ENCODE measurements at places on chromosomes 5 and 9.

GRCh38 chr5:142082182-142082781, 26.3 kb upstream of the NDFIP1 start:
- no peaks in the 10 kb centered on the region for H3K27me3 ChIP-seq
- no peak overlapping the region for H3K27ac ChIP-seq
- H3K4me1 ChIP-seq: no peaks in the 10 kb centered on the region
- DNase-seq: no peak
- H3K36me3 ChIP-seq: no peaks in the 10 kb centered on the region

- 0 out of 2 replicates have a peak, but pooled peaks cover 4% of the 10 kb centered on the region for H3K4me1 ChIP-seq
These were observed 160.8 kb upstream of the IER5L start for GRCh38 chr9:129338724-129339430.

DNA sequence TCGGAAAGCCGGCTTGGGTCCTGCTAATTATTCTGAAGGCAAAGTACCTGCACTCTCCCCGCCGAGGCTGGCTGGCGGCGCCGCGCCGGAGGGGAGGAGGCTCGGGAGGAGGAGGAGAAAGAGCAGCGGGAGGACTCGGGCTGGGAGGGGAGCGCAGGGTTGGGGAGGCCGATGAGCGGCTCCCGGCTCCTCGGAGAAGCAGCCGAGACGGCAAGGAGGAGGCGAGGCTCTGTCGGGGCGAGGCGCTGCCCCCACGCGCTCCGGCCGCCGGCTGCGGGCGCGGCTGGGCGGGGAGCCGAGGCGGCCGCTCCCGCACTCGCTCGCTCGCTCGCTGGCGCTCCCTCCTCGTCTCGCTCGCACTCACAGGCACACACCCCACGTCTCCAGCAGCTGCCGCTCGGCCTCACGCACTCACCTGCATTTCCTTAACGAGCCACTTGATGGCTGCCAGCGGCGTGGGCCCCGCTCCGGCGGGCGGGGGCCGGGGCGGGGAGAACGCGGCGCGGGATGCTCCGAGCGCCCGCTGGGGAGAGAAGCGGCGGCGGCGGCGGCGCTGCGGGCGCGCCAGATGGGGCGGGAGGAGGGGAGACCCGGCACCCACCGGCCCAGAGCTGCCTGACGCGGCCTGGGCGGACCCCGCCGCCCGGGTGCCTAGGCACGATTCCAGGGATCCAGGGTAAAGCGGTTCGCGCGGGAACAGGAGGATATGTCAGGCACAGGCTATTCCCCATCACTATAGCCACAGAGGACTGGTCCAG, at the start of gene PTPRD:
Gene PTPRD (minus strand): TSS at position 362 of the 758 bp plus-strand sequence.
- peak; percentile 86 for DNase-seq
- H3K4me1 ChIP-seq: no peaks in the 10 kb centered on the region
- peak within 1 kb of the TSS; percentile 71 for H3K4me3 ChIP-seq
- no peaks in the 10 kb centered on the region for H3K27me3 ChIP-seq
- no peak within 1 kb of the TSS for H3K27ac ChIP-seq

- H3K4me3 ChIP-seq: no peak overlapping the region
- H3K4me1 ChIP-seq: no peaks in the 10 kb centered on the region
- H3K36me3 ChIP-seq: no peaks in the 10 kb centered on the region
- H3K27me3 ChIP-seq: no peaks in the 10 kb centered on the region
- H3K27ac ChIP-seq: no peak overlapping the region
These were observed 509.0 kb downstream of the KIF4B start for GRCh38 chr5:155522540-155522939.

DNA sequence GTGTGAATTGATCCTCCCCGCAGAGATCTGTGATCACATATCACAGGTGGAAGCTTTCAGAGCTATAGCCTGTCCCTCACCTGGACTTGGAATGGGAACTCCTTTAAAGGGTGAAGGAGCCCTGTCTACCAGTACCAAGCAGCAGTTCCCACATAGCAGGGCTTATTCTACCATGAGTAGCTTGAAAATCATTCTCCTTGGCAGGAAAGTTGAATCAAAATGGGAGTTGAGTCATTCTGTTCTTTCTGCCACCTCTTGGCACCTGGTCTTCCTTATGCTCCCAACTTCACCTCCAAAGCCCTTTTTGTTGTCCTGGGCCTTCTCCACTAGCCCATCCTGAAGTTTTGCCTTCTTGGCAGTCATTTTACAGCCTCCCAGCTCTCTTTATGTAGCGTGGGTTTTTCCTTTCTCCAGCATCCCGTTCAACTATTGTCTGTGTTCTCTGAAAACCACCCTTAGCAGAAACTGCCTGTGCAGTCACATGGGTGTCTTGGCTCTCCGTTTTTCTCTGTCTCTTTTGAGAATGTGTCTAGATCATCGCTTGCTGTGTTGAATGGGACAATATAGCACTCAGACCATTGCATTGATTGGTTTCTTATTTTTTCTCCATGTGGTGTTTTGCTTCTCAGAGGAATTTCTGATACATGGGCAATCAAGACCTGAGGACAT, 222.2 kb downstream of the AOPEP start:
- H3K27ac ChIP-seq: no peak overlapping the region
- H3K4me3 ChIP-seq: no peak overlapping the region
- H3K4me1 ChIP-seq: peaks cover 32% of the 10 kb centered on the region
- H3K36me3 ChIP-seq: no peaks in the 10 kb centered on the region

DNA sequence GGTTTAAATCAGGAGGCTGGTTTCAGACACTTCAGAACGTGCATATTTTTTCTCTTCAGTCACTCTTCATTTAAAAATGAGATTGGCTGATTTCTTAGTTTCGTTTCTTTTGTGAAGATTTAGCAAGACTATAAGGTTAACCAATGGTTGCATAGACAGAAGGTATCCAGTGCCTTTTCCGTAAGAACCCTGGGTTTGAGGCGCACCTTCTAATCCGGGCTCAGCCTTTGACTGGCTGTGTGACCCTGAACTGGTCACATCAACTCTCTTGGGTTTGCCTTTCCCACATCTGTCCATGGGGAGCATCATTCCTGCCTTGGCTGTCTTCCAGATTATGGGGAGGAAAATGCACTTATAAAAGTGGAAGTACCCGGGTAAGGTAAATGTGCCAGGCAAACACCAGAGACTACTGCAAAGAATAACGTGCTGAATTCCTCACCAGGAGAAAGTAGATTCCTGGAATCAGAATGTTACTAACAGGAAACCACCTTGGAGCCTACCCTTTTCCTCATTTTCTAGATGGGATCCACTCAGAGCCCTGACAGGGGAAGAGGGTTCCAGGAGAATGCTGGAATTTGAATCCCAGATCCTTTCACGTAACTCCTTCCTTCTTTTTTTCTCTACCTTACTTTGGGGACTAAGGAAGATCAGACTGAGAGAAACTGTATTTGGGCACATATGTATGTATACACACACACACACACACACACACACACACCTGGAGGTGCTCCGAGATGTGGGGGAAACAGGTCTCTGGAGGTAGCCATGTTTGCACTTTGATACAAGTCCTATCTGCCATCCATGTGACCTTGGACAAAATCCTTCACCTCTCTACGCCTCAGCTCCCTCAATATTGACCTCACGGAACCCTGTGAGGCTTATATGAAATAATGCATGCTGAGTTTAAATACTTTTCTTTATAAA, 6.8 kb downstream of the HAND1 start:
- H3K27me3 ChIP-seq: peaks cover 24% of the 10 kb centered on the region
- H3K36me3 ChIP-seq: no peaks in the 10 kb centered on the region
- peak; percentile 21 for DNase-seq

- DNase-seq: no peak
- no peak overlapping the region for H3K27ac ChIP-seq
- H3K4me3 ChIP-seq: no peak overlapping the region
- H3K27me3 ChIP-seq: no peaks in the 10 kb centered on the region
These were observed 15.1 kb downstream of the GRAMD2B start for GRCh38 chr5:126438267-126438666.

DNA sequence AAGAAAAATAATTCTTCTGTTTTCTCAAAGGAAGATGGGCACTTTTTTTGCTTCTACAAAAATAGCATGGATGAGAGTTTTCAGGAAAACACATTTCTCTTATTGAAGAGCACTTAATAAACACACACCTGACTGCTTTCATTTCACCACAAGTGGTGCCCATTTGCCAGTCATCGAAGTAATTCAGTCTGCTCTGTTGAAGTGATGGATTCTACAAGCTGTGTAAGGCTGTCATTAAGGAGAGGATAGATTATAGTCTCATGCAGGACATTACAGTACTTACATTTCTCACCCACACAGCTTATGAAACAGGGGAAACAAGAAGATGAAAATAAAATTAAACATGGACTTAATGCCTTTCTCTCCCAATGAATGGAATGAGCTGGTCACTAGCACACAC, 165.2 kb downstream of the NR2F1-AS1 start:
- H3K27me3 ChIP-seq: no peaks in the 10 kb centered on the region
- no peak for DNase-seq
- no peak overlapping the region for H3K27ac ChIP-seq
- no peaks in the 10 kb centered on the region for H3K4me1 ChIP-seq

DNA sequence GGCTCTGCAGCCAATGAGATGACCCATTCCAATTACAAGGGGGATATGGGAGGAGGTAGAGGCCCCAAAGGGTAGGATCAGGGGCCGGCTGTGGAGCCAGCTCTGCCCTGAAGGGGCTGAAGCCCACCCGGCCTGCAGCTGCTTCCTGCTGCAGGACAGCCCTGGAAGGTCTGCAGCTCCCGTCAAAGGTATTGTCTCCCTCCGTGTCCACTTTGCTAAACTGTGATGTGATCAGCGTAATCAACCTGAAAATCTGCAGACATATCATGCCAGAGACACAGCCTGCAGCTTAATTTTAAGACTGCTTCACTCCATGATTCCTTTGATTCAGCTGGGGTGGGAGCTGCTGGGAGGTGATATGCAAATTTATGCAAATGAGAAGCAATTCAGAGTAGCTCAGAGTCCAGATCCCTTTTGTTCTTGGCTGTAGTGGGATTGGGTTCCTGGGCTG, 90.7 kb downstream of the GADD45G start:
- no peak overlapping the region for H3K27ac ChIP-seq
- DNase-seq: no peak
- peaks cover 13% of the 10 kb centered on the region for H3K27me3 ChIP-seq
- H3K4me1 ChIP-seq: peaks cover 14% of the 10 kb centered on the region
- no peak overlapping the region for H3K4me3 ChIP-seq
- H3K36me3 ChIP-seq: no peaks in the 10 kb centered on the region

Measured in MM.1S (cell line).